Stimulated activated CD8-positive, alpha-beta memory T cell treated with anti-CD3 and anti-CD28 coated beads, Interleukin-4, amount 100 ng/mL, for 48 hours (primary cell): ENCODE measurements at places on chromosomes 2 and 18.

GRCh38 chr18:54558609-54559585 is 32.1 kb upstream of the DYNAP start:
- no peak for DNase-seq

GRCh38 chr2:152479282-152479681 is 144.3 kb downstream of the FMNL2 start:
- DNase-seq: no peak

- DNase-seq: no peak
Measured at GRCh38 chr2:227450926-227451654, 20.9 kb upstream of the AGFG1 start.

DNA sequence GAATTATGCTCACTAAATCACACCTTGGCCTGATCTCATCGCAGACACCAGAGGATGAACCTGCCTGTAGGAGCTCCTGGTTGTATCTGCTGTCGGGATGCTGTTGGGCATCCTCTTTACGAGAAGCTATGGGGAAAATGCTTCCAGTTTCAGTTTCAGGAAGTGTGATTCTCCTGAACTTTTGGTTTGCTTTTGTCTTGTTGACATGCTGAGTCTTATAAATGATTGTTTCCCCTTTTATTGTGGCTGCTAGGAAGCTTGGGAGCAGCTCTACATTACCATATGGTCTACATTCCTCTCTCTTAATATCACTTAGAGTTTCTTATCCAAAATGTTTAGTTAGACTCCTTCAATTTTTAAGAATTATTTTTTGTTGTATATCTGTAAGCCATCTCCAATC is 227.5 kb downstream of the MTX2 start:
- no peak for DNase-seq

GRCh38 chr18:48888773-48889080 is 62.0 kb downstream of the SMAD7 start:
- no peak for DNase-seq

DNA sequence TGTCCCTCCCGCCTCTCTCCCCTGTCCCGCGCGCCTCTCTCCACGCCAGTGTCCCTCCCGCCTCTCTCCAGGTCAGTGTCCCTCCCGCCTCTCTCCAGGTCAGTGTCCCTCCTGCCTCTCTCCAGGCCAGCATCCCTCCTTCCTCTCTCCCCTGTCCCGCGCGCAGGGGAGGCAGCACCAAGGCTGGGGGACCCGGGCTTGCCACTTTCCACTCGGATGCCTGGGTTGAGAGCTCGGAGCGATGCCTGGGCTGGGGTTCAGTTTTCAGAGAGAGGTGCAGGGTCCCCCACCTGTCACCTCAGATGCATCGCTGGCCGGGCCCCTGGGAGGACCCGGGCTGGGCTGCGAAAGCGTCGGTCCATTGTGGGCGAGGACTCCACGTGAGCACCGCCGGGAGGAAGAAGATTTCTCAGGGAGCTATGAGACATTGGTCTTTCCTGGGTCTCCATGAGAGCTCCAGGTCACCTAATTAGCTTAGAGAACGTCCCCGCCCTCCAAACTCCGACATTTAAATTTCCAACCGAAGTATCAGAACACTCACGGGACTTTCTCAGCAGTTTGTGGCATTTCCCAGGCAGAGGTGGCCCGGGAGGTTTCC is 2.1 kb downstream of the FBLN7 start:
- no peak for DNase-seq

- DNase-seq: no peak
Measured at GRCh38 chr2:234620018-234620417, 123.1 kb upstream of the ARL4C start.

GRCh38 chr2:206435742-206436141 is 7.6 kb upstream of the ADAM23 start:
- no peak for DNase-seq

DNA sequence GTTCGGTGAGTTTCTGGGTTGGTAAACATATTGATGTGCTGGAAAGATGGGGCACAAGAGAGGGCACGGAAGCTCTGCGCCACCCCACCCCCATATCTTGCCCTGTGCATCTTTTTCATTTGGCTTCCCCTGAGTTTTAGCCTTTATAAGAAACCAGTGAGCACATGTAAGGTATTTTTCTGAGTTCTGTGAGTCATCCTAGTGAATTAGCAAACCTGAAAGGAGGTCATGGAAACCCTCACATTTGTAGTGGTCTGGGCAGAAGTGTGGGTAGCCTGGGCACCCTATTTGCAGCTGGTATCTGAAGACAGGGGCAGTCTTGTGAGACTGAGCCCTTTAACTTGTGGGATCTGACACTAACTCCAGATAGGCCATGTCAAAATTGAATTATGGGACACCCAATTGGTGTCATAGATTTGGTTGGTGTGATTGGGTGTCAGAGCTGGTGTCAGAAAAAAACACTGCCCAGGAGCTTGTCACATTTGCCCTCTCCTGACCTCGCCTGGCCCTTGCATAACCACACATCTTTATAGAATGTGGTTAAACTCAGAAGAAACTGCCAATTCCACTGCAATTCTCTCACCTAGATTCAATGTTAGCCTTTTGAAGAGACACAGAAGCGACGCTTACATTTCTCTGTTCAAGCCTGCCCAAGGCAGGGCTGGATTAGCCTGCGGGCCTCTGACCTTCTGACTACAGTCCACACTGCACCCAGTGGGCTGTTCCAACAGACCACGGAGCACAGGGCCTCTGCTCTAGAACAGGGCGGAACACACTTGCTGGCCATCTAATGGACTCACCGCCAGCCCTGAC is 12.0 kb upstream of the GALM start:
- peak; percentile 78 for DNase-seq

DNA sequence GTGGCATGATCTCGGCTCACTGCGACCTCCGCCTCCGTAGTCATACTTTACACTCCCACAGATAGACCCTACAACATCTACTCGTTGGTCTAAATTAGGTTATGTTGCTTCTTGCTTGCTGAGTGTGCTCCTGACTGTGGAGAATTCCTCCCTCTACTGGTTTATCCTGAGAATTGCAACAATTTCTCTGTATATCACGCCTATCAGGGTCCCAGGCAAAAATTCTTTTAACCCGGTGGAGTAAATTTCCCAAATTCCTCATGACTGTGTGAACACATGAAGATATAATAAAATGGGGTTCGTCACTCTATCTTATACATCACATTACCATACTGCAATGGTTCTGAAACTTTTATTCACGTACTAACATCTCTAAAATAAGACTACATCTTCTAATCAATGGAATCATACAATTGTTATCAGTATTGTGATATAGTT is 156.7 kb downstream of the EVA1A start:
- DNase-seq: no peak

DNA sequence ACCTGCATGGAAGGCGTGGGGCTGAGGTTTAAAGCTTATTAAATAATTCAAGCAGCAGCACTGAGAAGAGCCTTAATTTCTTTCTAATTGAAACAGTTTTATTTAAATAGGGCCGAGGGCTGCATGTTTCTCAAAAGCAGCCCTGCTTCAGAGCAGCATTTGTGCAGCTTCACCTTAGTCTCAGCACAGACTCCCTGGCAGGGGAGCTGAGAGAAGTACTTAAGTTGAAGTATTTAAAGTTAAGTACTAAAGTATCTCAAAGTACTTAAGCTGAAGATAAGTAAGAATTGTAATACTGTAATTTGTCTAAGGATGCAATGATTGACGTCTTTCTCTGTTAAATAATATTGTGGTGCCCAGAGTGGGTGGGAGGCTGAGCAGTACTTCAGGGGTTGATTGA is 31.4 kb downstream of the IMPA2 start:
- DNase-seq: no peak

- no peak for DNase-seq
Measured at GRCh38 chr18:79368681-79369080, 27.0 kb upstream of the NFATC1 start.

- no peak for DNase-seq
Measured at GRCh38 chr18:9994026-9994570, 80.3 kb downstream of the VAPA start.

DNA sequence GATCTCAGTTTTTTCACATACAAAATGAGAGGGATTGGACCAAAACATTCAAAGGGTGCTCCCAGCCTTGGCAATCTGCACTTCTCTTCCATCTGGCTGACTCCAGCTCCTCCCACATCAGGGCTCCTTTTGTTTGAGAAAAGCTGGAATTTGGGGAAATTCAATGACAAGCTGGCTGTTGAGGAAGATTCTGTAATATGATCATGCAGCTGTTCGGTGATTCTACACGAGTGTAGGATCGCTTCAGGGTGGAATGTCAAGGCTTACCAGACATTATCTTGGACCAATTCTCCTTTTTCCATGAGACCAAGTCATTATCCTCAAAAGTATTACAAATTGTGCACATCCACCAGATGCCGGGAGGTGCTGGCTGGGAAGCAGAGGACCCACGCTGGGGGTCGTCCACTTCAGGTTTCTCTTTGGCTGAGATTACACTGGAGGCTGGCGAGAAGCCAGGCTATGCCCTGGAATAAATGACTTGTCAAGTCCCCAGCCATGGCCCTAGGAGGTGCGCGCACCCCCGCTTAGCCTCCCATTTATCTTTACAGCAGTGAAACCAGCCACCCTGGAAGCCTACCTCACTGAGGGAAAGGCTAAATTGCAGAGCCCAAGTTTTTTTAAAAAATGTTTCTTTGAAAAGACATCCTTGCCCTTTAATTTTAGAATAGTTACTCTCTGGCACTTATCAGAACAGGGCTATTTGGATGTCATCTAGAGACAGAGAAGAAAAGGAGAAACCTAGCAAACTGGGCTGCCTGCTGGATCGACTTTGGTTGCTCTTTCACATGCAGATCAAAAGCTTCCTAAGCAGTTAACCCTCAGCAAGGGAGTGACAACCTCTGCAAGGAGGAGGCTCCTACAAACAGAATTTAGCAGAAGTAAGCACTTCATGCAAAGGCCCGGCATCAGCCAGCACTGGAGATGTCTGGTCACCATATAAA is 42.5 kb upstream of the LCLAT1 start:
- peak; percentile 19 for DNase-seq

DNA sequence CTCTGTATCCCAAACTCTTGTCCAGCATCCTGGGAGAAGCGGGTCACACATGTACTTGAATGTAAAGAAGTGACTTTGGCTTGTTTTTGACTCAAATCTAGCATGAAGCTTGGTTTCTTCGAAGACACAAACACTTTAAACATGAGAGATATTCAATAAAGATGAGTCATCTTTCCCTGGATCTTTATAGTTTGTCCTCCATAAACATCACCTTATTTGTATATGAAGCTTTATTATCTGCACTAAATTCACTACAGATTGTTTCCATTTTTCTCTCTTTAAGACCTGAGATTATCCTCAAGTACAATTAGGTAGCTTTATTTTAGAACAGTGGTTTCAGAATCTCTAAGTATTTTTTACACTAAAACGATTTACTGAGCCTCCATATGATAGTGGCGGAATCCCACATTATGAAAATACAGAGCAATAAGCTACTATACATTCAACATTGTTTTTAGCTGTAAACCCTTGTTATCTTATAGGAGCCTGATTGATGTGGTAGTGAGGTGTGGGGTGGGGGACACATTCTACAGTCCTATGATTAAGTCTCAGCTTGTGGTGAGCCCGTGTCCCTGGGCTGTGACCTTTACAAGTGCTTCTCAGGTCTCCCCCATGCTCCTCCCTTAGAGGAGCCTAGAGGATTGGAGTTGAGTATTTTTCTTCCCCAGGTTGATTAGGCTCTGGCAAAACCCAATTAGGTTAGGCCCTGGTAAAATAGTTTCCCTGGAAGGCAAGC is 79.6 kb upstream of the RAPGEF4 start:
- DNase-seq: no peak

GRCh38 chr2:53098696-53099078 is 668.9 kb upstream of the CHAC2 start:
- no peak for DNase-seq
